ENCODE measurements at places on chromosomes 12 and 14.

- no peaks in the 10 kb centered on the region for H3K4me1 ChIP-seq
- DNase-seq: no peak
- H3K36me3 ChIP-seq: no peaks in the 10 kb centered on the region
- no peak overlapping the region for H3K4me3 ChIP-seq
- no peak overlapping the region for H3K27ac ChIP-seq
Measured at GRCh38 chr14:76651410-76652055, 109.7 kb upstream of the VASH1 start.

- no peaks in the 10 kb centered on the region for H3K36me3 ChIP-seq
- H3K27me3 ChIP-seq: no peaks in the 10 kb centered on the region
- no peak overlapping the region for H3K27ac ChIP-seq
- DNase-seq: no peak
Measured at GRCh38 chr12:128459067-128459466, 192.1 kb downstream of the TMEM132C start.

DNA sequence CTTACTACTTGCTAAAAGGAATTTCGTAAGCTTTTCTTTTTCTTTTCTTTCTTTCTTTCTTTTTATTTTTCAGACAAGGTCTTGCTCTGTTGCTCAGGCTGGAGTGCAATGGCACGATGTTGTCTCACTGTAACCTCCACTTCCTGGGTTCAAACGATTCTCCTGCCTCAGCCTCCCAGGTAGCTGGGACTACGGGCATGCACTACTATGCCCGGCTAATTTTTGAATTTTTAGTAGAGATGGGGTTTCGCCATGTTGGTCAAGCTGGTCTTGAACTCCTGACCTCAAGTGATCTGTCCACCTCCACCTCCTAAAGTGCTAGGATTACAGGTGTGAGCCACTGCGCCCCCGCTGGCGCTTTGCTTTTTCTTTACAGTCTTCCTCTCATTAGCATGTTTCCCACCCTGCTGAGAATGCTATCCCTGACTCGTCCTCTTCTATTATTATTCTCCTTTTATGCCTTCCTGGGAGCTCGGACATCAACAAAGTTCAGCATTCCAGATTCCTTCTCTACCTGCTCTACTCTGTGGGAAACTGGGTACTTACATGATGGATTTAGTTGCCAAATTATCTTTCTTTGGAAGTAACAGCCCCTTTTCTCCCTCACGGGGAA is 3.1 kb downstream of the MTHFD1 start:
- H3K27me3 ChIP-seq: no peaks in the 10 kb centered on the region
- H3K36me3 ChIP-seq: no peaks in the 10 kb centered on the region
- H3K4me3 ChIP-seq: no peak overlapping the region

GRCh38 chr12:105223884-105224283 is 12.1 kb downstream of the APPL2 start:
- H3K4me1 ChIP-seq: peaks cover 25% of the 10 kb centered on the region
- no peak overlapping the region for H3K27ac ChIP-seq
- DNase-seq: no peak
- H3K36me3 ChIP-seq: no peaks in the 10 kb centered on the region
- H3K4me3 ChIP-seq: no peak overlapping the region
- no peaks in the 10 kb centered on the region for H3K27me3 ChIP-seq

DNA sequence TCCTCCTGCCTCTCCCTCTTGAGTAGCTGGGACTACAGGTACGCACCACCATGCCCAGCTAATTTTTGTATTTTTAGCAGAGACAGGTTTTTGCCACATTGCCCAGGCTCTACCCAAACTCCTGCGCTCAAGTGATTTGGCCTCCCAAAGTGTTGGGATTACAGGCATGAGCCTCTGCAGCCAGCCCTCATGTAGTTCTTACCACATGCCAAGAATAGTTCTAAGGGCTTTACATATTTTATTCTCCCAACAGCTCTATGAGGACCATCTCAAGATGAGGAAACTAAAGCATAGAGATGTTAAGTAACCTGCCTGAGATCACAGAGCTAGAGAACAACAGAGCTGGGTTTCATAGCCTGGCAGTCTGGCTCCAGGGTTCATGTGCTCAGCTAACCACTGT is 37.9 kb upstream of the ALDH2 start:
- H3K4me1 ChIP-seq: no peaks in the 10 kb centered on the region
- H3K27me3 ChIP-seq: no peaks in the 10 kb centered on the region
- no peak overlapping the region for H3K27ac ChIP-seq
- DNase-seq: no peak
